ENCODE measurements at places on chromosomes 5 and 9. TPM values are rescaled to one million over a fixed set of nuclear protein-coding genes. Genes with fewer than 3 reads are reported as not detected.

GRCh38 chr9:124313940-124314339 lies 56.2 kb downstream of the NEK6 start:
- DNase-seq: no peak

GRCh38 chr5:43855452-43855851 lies 252.5 kb downstream of the NNT start:
- DNase-seq: no peak

- DNase-seq: no peak
Measured at GRCh38 chr5:33827885-33828284, 63.9 kb downstream of the ADAMTS12 start.

- DNase-seq: no peak
Measured at GRCh38 chr5:147734894-147735293, 47.6 kb downstream of the JAKMIP2 start.

KCTD16 gene
- 0.10 TPM for polyA plus RNA-seq

QRFP gene
- polyA plus RNA-seq: 0.33 TPM

ARL14EPL gene
- not detected for polyA plus RNA-seq

DNA sequence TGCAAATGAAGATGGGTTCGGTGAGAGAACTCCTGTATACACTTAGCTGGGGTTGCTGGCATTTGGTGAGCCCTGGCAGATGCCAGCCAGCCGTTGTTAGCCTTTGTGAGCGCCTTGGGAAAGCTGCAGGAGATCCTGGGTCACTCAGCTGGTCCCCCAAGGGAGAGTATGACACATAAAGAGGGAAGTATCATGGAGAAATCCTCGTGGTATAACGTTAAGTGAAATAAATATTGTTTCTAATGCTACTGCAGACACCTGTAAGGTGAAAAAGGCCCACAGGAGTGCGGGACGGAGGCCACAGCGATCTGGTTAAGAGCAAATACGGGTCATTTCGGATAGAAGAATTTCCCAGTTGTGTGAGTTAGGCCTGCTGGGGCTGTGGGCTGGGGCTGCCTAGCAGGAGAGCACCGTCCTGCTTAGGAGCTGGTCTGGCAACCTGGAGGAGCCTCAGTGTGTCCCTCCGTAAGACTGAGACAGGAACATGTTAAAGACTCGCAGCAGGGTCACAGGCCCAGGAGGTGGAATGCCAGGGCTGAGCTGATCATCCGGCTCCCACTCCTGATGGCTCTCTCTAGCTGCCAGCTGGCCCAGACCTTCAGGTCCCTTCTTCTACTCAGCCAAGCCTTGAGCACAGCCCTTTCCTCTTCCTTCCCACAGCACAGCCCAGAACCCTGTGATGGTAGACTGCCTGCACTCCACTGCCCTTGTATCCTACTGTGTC lies 4.9 kb downstream of the NKX2-5 start:
- no peak for DNase-seq

LCN1 gene
- polyA plus RNA-seq: not detected

DDX4 gene
- polyA plus RNA-seq: 0.06 TPM

LSM11 gene
- polyA plus RNA-seq: 8.8 TPM

SLC36A2 gene
- 0.62 TPM for polyA plus RNA-seq

SPINK13 gene
- polyA plus RNA-seq: 0.33 TPM

AQP7 gene
- 1.9 TPM for polyA plus RNA-seq

DNA sequence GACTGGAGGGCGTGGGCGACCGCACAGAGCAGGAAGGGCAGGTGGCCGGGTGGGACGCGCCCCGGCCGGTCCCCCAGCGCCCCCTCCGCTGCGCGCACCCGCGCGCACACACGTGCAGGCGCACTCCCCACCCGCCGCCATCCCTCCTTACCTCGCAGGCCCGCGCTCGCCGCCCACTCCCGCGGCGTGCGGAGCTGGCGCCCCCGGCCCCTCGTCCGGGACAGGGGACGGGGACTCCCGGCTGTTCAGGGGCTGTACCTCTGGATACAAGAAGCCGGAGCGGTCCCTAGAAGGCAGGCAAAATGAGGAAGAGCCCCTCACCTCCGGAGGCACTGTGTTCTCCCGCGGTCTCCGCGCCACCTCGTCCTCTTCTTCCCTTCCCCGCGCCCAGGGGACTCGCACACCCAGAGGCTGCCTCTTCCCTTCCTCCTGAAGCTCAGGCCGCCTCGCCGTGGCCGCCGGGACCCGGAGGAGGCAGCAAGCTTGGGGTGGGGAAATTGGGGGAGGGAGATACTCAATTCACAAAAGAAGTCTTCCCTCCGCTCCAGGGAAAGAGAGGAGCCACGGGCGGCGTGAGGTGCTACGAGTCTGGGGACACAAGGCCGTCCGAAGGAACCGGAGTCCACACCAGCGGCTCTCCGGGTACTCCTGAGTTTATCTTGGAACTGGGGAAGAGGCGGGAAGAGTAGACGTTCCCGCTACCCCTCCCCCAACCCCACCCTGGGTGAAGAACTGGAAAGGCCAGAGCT lies 1.4 kb upstream of the GABRB2 start:
- no peak for DNase-seq

DNA sequence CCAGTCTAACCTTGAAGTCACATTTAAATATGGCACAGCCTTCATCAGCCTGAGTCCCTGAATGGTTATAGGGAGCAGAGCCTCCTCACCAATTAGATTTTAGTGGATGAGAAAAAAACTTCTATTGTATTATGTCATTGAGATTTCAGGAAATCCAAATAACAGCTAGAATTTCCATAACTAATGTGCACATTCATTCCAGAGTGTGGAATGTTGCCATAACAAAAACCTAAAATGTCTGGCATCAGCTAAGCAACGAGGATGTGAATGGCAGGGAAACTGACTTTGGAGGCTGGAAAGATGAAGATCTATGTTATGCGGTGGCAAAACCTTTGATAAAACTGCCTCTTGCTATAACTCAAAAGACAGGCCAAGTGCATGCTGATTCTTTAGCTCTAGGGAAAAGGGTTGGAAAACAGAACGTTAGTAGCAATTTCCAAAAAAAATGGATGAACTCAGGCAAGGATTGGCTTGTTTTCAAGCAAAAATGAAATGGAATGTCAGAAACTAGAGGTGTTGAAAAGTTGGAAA lies 91.3 kb upstream of the NFIB start:
- no peak for DNase-seq

DNA sequence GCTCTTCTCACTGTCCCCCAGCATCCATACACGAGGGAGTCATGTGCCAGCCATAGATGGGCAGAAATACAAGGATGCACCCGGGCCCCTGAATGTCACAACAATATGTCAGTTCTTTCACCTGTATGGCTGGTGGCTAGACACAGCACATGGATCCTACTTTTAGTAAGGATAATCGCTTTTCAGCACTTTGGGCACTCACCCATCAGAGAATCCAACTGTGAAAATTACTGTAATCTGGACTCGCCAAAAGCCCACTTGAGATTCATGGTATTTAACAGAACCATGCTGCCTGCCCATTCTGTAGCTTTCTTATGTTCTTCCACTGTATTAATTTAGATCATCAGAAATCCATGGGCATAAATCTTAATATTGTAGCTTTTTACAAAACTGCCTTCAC lies 124.8 kb downstream of the FRMD3 start:
- DNase-seq: no peak

FPGS gene
- 39.5 TPM for polyA plus RNA-seq

- no peak for DNase-seq
Measured at GRCh38 chr5:27639005-27639612, 600.7 kb upstream of the CDH9 start.

- no peak for DNase-seq
Measured at GRCh38 chr9:16319646-16320045, 550.8 kb downstream of the BNC2 start.

OBP2B gene
- not detected for polyA plus RNA-seq

ZFP37 gene
- 3.3 TPM for polyA plus RNA-seq

SPATA31D4 gene
- not detected for polyA plus RNA-seq

DNA sequence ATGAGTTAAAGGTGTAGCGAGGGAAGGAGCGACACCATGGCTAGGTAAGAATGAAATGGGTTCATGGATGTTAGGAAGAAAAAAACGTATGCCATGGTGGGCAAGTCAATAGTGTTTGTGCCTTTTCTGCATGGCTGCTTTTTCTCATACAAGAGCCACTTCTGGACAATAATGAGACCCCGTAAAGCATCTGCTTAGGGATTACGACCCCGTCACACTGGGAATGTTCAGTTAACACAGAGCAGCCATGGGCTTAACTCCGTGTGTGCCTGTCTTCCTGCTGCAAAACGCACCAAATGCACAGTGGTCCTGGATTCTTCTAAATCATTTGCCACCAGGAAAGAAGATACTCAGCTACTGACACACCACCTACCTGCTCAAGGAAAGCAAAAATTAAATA lies 81.8 kb downstream of the NFIB start:
- no peak for DNase-seq
